ENCODE measurements at places on chromosomes 12 and 14. TPM values are rescaled to one million over a fixed set of nuclear protein-coding genes. Genes with fewer than 3 reads are reported as not detected.

Gene SRRM4
- total RNA-seq = not detected

Gene KRT78
- not detected for total RNA-seq

- no peaks in the 10 kb centered on the region for H3K4me1 ChIP-seq
- peaks cover 5% of the 10 kb centered on the region for H3K27me3 ChIP-seq
- H3K36me3 ChIP-seq = no peaks in the 10 kb centered on the region
- no peak for DNase-seq
Measured at GRCh38 chr12:98352218-98352811, 163.1 kb upstream of the TMPO start.

- H3K36me3 ChIP-seq = peaks cover 8% of the 10 kb centered on the region
- no peak overlapping the region for H3K4me3 ChIP-seq
- H3K27me3 ChIP-seq = no peaks in the 10 kb centered on the region
- DNase-seq = no peak
- peaks cover 43% of the 10 kb centered on the region for H3K4me1 ChIP-seq
Measured at GRCh38 chr12:128825835-128826234, 2.1 kb upstream of the SLC15A4 start.

GRCh38 chr12:85572956-85573355 lies 263.3 kb downstream of the RASSF9 start:
- H3K4me3 ChIP-seq = no peak overlapping the region
- H3K4me1 ChIP-seq = no peaks in the 10 kb centered on the region
- no peak for DNase-seq
- H3K27me3 ChIP-seq = no peaks in the 10 kb centered on the region
